ENCODE measurements at places on chromosomes 1 and 21.

GRCh38 chr1:221718381-221719277, 23.3 kb downstream of the DUSP10 start:
- DNase-seq = peak; percentile 72

DNA sequence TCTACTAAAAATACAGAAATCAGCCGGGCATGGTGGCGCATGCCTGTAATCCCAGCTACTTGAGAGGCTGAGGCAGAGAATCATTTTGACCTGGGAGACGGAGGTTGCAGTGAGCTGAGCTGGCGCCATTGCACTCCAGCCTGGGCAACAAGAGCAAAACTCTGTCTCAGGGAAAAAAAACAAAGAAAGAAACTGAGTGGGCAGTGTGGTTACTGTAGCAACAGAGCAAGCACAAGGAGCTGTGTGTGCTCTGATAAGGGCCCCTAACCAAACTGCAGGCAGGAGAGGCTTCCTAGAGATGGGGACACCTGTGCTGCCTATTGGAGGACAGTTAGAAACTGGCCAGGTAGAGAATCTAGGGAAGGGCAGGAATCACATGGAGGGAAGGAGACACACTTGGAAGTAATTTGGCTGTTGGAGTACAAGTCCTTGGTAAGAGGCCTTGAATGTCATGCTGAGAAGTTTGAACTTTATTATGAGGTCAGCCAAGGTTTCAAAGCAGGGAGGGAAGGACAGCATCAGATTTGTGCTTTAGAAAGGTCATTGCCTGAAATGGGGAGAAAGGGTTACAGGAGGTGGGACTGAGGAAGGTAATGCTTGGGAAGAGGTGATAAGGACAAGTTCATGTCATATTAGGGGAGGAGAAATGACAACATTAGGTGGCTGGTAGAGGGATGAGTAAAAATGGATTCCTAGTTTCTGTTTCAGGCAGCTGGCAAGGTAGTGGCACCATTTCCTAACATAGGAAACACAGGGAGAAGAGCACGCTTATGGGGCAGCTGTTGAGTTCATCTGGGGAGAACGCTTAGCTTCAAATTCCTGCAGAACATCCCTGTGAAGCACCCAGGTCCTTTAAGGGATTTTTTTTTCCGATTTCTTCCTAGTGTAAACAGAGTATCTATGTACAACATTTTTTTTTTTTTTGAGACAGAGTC, 69.2 kb upstream of the ARTN start:
- no peak for DNase-seq

- no peak for DNase-seq
Measured at GRCh38 chr1:90919190-90919719, 102.6 kb downstream of the ZNF644 start.

- DNase-seq = no peak
Measured at GRCh38 chr1:17014671-17015567, 3.2 kb upstream of the ATP13A2 start.
